ENCODE measurements at places on chromosomes 3 and 15. TPM values are rescaled to one million over a fixed set of nuclear protein-coding genes. Genes with fewer than 3 reads are reported as not detected.

DNA sequence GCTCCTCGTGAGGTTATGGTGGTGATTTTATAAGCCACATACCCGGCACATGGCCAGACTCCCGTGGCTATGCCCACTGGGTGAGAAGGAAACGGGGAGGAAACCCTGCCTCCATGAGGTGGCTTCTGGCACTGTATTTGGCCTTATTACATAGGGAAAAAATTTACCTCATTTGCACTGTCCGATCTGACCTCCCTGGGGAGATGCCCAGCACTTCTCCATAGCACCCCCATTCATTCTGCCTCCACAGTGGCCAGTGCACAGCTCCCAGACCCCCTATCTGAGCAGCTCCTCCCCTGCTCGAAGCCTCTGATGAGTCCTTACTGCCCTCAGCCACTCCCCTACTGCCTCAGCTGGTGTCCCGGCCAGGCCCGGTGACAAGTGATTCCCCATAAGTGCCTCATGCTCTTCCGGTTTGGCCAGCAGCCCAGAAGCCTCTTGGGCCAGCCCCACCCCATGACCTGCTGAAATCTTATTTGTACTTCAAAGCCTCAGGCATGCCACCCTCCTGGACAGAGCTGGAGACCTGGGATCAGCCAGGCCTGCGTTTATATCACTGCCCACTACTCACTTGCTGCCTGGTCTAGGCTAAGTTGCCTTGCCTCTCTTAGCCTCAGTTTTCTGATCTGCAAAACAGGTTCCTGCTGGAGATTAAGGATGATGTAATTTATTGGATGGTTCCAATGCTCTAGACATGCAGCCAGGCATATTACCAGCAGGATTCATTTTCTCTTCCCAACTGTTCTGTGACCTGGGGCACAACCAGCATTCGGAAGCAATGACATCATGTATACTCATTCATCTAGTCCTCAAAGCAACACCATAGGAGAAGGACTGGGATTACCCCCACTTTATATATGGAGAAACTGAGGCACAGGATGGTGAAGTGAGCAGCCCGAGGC, 30.6 kb upstream of the SLC6A6 start:
- no peaks in the 10 kb centered on the region for H3K27me3 ChIP-seq
- peaks cover 65% of the 10 kb centered on the region for H3K4me1 ChIP-seq
- no peak overlapping the region for H3K4me3 ChIP-seq
- H3K27ac ChIP-seq, result peak overlapping the region; percentile 48
- H3K36me3 ChIP-seq, result no peaks in the 10 kb centered on the region

Gene SLC22A14
- not detected for total RNA-seq

DNA sequence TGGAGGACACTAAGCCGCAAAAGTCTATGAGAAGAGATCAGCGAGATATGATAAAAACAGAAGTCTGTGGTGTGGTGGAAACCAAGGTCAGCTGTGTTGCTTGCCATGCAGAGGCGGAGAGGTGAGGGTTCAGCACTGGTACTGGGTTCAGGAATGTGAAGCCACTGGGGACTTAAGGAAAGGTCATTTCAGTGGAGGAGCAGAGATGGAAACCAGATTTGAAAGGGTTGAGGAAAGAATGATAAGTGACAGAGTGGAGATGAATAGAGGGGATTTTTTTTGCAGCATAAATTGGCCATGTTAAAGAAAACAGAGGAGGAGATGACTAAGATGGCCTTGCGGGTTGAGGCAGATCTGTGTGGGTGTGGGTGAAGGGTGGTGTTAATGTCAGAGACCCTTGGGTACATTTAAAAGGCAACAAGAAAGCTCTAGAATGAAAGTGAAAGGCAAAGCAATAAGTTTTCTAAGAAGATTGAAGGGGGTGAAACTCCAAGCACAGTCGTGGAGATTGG, 265.5 kb downstream of the ADAMTSL3 start:
- H3K36me3 ChIP-seq, result peaks cover 7% of the 10 kb centered on the region
- no peak for DNase-seq
- H3K4me1 ChIP-seq, result no peaks in the 10 kb centered on the region
- H3K27me3 ChIP-seq, result no peaks in the 10 kb centered on the region
- no peak overlapping the region for H3K27ac ChIP-seq
- no peak overlapping the region for H3K4me3 ChIP-seq

DNA sequence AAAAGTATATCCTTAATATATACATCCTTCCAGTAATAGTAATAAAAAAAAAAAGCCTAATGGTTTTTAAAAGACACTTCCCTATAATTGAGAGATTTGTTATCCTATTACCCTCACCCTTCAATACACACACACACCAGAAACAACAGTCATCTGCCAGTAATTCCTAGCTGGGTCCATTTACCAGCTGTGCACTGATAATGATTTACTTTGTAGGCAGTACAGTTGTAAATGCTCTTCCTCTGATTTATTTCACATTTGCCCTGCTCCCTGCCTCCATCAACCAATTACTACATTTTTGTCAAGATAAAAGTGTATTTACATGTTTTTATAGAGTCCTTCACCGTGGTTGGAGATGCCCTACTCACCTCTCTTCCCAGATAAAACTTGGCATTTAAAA, 12.4 kb downstream of the TPM1 start:
- peak overlapping the region; percentile 92 for H3K27ac ChIP-seq
- peaks cover 40% of the 10 kb centered on the region for H3K36me3 ChIP-seq
- DNase-seq, result peak; percentile 38
- peaks cover 43% of the 10 kb centered on the region for H3K4me1 ChIP-seq
- H3K27me3 ChIP-seq, result no peaks in the 10 kb centered on the region

DNA sequence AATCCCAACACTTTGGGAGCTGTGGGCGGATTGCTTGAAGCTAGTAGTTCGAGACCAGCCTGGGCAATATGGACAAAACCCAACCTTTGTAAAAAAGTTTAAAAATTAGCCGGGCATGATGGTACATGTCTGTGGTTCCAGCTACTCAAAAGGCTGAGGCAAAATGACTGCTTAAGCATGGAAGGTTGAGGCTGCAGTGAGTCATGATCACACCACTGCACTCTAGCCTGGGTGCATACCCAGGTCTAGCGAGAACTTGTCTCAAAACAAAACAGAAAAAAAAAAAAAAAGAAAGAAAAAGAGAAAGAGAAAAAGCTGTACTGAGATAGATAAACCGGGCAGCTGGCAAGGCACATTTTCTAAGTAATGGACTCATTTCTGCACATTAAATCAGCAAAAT, 10.6 kb downstream of the ARPP19 start:
- H3K27ac ChIP-seq, result no peak overlapping the region
- peaks cover 13% of the 10 kb centered on the region for H3K4me1 ChIP-seq
- no peaks in the 10 kb centered on the region for H3K27me3 ChIP-seq
- no peak overlapping the region for H3K4me3 ChIP-seq

- H3K27ac ChIP-seq, result no peak overlapping the region
- H3K36me3 ChIP-seq, result peaks cover 5% of the 10 kb centered on the region
- H3K4me3 ChIP-seq, result no peak overlapping the region
- H3K27me3 ChIP-seq, result no peaks in the 10 kb centered on the region
Measured at GRCh38 chr3:136576279-136577009, 175.7 kb downstream of the STAG1 start.

Gene NCK1
- 28.0 TPM for total RNA-seq

DNA sequence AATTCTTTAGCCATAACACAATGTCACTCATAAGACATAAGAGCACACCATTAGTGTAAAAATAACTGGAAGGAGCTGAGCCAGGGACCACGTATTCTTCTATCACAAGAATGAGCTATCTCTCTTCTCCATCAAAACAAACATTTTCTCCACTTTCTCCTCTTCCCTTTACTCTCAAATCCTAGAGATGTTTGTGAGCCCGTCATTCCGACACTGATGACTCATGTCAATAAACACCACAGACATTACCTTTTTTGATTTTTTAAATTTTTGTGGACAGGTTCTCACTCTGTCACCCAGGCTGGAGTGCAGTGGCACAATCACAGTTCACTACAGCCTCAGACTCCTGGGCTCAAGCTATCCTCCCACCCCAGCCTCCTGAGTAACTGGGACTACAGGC, 86.6 kb downstream of the MEX3B start:
- no peaks in the 10 kb centered on the region for H3K36me3 ChIP-seq
- no peak overlapping the region for H3K4me3 ChIP-seq
- H3K27me3 ChIP-seq, result no peaks in the 10 kb centered on the region
- no peaks in the 10 kb centered on the region for H3K4me1 ChIP-seq
- no peak overlapping the region for H3K27ac ChIP-seq

Gene MST1R
- 22.4 TPM for total RNA-seq

GRCh38 chr3:50146316-50146901, 8.7 kb upstream of the SEMA3F start:
- DNase-seq, result no peak
- no peaks in the 10 kb centered on the region for H3K36me3 ChIP-seq
- H3K27ac ChIP-seq, result no peak overlapping the region
- no peaks in the 10 kb centered on the region for H3K27me3 ChIP-seq
- no peak overlapping the region for H3K4me3 ChIP-seq
- peaks cover 17% of the 10 kb centered on the region for H3K4me1 ChIP-seq

Gene P2RY14
- total RNA-seq, result 9.9 TPM

DNA sequence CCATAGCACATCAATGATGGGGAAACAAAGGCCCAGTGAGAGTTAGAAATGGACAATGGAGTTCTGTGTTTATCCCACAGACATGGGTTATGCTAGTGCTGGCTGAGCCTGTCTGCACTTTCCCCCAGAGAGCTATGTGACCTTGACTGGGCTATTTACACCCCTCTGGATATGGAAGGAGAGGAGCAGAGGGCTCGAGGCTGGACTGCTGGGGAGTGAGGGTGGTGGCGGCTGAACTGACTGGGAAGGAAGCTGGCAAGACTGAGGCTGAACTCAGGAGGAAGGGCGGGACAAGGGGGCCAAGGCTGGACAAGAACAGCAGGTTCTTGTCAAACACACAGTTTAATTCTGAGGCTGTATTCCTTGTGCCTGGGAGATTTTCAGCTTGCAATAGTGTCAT, 10.8 kb upstream of the INSYN1 start:
- H3K36me3 ChIP-seq, result no peaks in the 10 kb centered on the region
- no peak overlapping the region for H3K27ac ChIP-seq
- DNase-seq, result peak; percentile 68
- no peak overlapping the region for H3K4me3 ChIP-seq
- no peaks in the 10 kb centered on the region for H3K4me1 ChIP-seq

DNA sequence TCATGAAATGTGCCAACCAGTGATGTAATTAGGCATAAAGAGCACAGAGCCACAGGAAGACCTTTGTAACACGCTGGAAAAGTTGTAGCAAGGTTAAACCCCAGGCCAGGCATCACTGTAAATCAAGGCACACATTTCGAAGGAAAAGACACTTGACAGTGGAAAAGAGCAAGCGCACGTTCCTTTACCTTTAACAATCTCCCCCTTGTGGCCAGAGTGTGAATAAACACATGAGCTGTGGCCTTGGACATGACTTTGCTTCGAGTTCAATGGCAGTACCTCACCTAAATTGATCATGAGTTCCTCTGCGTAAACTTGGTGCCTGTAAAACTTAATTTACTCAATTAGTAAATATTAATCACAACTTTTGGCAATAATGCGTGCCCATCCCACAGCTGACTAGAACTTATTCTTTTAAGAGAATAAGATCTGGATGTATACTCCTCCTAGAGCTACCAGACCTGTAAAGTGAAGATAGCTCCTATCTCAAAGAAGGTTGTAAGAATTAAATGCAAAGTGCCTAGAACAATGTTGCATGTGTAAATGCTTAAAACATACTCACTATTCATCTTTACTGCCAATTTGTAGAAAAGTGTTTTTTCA, 757.0 kb upstream of the NECTIN3 start:
- H3K27ac ChIP-seq, result no peak overlapping the region
- no peaks in the 10 kb centered on the region for H3K36me3 ChIP-seq
- DNase-seq, result peak; percentile 70
- H3K4me3 ChIP-seq, result no peak overlapping the region
- H3K4me1 ChIP-seq, result no peaks in the 10 kb centered on the region

Gene CCNB2
- total RNA-seq, result not detected

DNA sequence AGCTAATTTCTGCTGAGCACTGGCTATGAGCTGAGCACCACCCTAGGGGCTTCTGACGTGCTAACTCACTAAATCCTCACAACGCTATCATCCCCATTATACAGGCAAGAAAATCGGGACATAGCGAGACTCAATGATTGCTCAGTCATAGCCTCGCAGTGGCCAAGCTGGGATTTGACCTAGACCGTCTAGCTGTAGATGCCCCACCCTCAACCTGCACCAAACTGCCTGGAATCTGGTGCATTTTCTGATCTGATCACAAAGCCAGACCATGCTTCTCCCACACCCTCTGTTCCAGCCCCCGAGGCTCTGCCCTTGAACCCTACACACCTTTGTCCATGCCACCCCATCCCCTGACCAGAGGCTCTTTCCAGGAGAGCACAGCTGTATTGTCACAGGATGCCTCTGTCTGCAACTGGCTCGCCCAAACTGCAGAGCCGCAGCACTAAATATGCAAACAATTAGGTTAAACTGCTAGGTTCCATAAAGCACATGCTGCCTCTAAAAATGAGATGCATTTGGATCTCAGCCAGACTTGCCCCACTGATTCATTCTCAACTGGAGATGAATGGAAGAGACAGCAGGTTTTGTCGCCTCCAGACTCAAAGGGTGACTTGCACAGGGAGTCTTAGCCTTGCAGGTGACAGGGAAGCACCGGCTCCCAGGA, 95.2 kb downstream of the NUP210 start:
- no peak for DNase-seq
- no peak overlapping the region for H3K27ac ChIP-seq
- H3K4me1 ChIP-seq, result no peaks in the 10 kb centered on the region
- H3K4me3 ChIP-seq, result no peak overlapping the region
- peaks cover 66% of the 10 kb centered on the region for H3K36me3 ChIP-seq

Gene MAGI1
- total RNA-seq, result 85.7 TPM

Gene SLC28A1
- 0.92 TPM for total RNA-seq

Gene PROK2
- not detected for total RNA-seq

DNA sequence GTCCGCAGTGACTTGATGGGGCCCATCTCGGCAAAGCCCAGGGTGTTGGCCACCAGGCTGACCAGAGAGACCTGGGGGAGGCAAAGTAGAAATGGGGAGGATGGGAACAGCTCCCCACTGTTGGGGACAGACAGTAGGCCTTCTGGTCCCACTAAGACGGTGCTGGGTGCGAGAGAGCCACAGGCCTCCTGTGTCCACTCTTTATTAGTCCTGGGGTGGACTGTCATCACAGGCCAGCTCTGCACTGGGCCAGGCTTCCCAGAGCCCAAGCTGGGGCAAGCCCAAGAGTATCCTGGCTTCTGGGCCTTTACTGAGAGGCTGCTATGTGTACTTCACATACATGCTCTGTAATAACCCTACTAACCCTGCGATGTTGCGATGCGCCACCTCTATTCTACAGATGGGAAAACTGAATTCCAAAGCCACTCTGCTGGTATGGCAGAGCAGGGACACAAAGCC, 66.4 kb downstream of the EXOG start:
- no peak overlapping the region for H3K4me3 ChIP-seq
- H3K27me3 ChIP-seq, result no peaks in the 10 kb centered on the region
- H3K27ac ChIP-seq, result no peak overlapping the region

Gene SPTBN5
- 0.73 TPM for total RNA-seq

Gene TTLL3
- total RNA-seq, result 50.3 TPM

DNA sequence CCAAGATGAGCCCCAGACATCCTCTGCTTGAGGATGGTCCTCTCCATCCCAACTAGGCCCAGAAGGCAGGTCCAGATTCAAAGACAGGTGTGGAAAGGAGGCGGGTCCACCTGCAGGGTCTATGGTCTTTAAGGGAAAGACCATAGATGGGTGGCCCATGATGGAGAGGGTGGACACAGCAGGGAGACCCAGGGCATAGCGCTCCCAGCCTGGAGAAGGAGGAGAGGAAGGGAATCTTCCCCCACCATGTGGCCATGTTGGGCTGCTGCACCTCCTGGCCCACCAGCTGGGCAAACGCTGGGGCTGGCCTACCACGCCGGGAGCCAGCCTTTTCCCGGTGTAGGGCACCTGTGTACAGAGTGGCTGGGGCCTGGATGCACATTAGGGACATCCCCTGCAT, 265.2 kb upstream of the TLE3 start:
- peak; percentile 63 for DNase-seq
- no peaks in the 10 kb centered on the region for H3K36me3 ChIP-seq
- no peak overlapping the region for H3K4me3 ChIP-seq
- H3K27me3 ChIP-seq, result no peaks in the 10 kb centered on the region
- H3K4me1 ChIP-seq, result peaks cover 4% of the 10 kb centered on the region

Measured in stomach (tissue), 19 donors.